Choroid plexus epithelial cell (primary cell): ENCODE measurements at places on chromosomes 5 and 9.

GRCh38 chr5:118776755-118777154, 211.6 kb downstream of the DTWD2 start:
- DNase-seq, result no peak

- DNase-seq, result peak; percentile 30
Observed at GRCh38 chr5:178671602-178672144, 44.8 kb upstream of the CLK4 start.

- no peak for DNase-seq
Observed at GRCh38 chr9:94167376-94167890, 83.2 kb downstream of the PTPDC1 start.

DNA sequence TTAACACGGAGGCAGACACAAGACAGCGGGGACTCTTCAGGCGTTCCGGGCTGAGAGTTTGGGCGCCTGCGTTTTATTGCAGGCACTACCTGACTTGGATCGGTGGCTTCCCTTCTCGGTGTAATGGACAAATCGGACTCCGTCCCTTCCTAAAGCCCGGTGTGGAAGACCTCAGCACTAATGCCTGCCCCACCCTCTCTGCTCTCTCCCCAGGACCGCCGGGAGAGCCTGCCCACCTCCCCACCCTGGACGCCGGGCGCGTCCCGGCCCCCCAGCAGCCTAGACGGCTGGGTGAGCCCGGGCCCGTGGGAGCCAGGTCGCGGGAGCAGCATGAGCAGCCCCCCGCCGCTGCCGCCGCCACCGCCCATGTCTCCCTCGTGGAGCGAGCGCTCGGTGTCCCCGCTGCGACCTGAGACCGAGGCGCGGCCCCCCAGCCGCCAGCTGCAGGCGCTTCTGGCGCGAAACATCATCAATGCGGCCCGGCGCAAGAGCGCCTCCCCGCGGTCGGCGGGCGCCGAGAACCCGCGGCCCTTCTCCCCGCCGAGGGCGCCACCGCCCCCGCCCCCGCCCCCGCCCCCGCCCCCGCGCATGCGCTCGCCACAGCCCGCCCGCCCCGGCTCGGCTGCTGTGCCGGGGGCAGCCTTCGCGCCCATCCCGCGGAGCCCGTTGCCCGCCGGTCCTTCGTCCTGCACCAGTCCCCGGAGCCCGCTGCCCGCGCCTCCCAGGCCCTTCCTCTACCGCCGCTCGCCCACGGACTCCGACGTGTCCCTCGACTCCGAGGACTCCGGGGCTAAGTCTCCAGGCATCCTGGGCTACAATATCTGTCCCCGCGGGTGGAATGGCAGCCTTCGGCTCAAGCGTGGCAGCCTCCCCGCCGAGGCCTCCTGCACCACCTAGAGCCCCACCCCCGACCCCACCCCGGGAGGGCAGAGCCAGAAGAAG, 4.6 kb upstream of the MYOZ3 start:
- DNase-seq, result peak; percentile 64

DNA sequence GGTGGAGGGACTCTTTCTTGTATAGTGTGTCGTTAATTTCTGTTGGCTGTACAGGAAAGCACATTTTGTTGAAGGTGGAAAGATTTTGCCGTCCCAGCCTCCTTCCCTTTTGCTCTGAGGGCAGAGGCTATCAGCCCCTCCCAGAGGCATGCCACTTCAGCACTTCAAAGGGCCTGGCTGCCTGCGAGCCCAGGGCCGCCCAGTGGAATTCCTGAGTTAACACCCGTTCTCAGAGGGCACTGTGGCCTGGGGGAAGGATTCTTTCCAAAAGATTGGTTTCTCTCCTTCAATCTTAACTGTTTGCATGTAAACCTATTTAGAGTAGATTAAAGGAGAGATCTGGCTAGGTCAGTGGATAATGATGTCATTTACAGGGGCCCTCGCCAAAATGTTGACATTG, 238.6 kb downstream of the FANCC start:
- DNase-seq, result no peak

DNA sequence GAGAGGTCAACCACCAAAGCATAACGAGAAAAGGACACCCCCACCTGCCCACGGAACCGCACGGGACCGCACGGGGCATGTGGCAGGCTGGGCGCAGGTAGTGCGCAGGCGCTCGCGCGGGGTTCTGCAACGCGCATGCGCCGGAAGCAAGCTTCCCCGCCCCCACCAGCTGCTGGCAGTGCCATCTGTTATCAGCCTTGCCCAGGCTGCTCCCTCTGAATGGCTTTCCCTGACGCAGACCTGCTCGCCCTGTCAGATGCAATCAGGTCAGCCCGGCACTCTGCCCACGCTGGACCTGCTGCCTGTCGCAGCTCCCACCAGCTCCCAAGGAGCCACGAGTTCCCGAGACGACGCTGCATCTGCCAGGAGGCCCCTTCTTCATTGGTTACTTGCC, 22.8 kb downstream of the PTCH1 start:
- no peak for DNase-seq

DNA sequence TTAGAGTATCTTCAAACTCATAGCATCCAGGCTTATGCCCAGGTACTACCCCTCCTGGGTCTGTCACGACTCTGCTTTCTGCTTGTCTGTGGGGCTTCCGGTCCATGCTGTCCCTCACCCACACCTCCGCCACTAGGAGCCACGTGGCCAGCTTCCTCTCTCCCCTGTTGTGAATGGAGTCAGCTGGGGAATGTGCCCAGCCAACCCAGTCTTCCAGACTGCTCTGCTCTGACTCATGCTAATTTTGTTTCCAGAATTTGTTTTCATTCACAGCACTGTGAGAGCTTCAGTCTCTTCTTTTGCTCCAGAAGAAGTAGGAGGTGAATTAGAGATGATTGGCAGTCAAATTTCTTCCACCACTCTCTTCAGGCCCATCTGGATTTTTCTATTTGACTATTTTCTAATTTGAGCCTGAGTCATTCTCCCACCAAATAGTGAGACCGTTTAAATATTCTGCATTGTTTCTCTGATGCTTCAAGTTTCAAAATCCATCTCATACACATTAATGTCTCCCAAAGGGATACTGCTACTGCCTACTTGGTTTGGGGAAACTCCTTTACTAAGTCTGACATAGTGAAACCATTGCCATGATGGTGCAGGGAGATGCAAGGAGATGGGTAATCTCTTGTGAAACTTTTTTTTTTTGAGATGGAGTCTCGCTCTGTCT, 424.1 kb upstream of the KIF2A start:
- peak; percentile 50 for DNase-seq

DNA sequence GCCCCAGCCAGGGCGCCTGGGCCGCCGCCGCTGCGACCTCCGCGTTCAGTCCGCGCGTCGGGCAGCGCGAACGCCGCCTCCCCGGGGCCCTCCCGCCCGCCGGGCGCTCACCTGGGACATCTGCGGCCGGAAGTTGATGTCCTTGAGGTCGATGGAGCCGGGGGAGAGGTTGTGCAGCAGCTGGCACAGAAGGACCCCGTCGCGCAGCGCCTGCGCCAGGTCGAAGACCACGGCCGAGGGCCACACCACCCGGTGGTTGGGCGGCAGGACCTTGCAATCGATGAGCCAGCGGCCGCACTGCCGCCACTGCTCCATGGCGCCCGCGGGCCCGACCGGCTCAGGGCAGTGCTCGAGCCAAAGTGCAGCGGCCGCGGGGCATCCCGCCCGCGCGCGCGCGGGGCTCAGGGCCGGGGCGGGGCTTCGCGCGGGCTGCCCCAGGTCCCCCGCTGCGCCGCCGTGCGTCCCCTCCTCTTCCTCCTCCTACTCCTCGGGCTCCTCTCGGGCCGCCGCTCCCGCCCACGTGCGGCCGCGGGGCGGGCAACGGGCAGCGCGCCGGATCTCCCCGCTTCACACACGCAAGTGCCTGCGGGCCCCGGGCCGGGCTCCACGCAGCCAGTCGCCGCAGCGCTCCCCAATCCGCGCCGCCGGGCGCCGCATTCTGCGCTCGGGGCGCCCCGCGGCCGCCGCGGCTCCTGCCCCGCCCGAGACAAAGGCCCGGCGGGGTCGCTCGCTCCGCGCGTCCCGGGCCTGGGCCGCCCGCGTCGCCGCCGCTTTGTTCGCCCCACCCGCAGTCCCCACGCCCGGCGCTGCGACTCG, at the start of gene VAV2:
TSS of gene VAV2 (minus strand) at position 361 of the 816 bp plus-strand sequence. CDS start at position 315, 46 bp downstream.
- DNase-seq, result peak; percentile 43

DNA sequence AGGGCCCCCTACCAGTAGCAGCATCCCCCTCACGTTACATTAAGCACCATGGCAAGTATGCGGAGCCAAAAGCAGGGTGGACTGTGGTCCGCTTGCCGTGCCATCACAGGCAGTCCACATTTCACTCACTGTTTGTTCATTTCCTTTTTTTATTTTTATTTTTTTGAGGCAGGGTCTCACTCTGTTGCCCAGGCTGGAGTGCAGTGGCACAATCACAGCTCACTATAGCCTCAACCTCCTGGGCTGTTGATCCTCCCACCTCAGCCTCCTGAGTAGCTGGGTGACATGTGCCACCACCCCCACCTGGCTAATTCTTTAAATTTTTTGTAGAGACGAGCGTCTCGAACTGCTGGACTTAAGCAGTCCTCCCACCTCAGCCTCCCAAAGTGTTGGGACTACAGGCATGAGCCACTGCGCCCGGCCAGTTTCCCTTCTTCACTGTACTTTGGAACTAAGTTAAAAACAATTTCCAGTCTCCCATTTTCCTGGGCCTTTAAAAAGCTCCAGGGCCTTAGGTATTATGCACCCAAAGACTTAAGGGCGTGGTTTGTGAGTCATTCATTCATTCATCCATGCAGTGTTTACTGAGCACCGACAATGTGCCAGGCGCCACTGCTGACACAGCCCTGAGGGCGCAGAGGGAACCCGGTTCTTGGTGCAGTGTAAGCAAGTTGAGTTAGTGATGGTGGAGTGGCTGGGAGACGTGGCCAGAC, 19.9 kb downstream of the PRRX2 start:
- no peak for DNase-seq

DNA sequence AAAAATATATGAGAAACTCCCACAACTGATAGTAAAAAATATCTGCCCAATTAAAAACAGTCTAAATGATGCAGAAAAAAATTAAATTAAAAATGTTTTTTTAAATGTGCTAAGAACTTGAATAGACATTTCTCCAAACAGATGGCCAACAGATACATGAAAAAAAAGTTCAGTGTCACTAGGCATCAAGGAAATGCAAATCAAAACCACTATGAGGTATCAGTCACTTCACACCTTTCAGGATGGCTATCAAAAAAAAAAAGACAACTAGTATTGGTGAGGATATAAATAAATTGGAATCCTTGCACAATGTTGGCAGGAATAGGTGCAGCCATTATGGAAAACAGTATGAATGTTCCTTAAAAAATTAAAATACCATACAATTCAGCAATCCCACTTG, 16.6 kb downstream of the ZNF131 start:
- DNase-seq, result no peak

DNA sequence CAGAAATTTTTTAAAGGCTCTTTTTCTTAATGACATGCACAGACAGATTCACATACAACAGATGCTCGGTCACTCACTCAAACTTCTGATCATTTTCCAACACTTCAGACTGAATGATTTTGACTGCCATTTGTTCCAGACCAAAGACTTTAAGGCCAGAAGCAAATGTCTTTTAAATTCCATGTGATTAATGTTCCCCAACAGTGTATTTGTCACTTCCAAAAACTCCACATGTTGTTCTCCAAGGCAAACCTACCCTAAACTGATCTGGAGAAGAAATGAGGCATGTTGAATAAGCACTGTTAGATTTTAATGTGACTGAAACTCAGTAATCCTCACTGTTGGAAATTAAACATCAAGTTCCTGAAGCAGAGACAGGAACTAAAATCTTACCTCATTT, 366.7 kb downstream of the GABRG2 start:
- no peak for DNase-seq

GRCh38 chr5:55903121-55903701, 52.1 kb downstream of the IL31RA start:
- peak; percentile 79 for DNase-seq

GRCh38 chr5:89922161-89922560, 487.4 kb downstream of the CETN3 start:
- DNase-seq, result no peak

- DNase-seq, result no peak
Observed at GRCh38 chr5:172568308-172568910, 72.7 kb upstream of the NEURL1B start.

GRCh38 chr5:58459146-58460001, 512 bp downstream of the PLK2 start:
- peak; percentile 68 for DNase-seq

- peak; percentile 64 for DNase-seq
Observed at GRCh38 chr5:80745490-80745889, 90.7 kb upstream of the DHFR start.

- no peak for DNase-seq
Observed at GRCh38 chr9:138022756-138023393, 145.3 kb downstream of the CACNA1B start.

DNA sequence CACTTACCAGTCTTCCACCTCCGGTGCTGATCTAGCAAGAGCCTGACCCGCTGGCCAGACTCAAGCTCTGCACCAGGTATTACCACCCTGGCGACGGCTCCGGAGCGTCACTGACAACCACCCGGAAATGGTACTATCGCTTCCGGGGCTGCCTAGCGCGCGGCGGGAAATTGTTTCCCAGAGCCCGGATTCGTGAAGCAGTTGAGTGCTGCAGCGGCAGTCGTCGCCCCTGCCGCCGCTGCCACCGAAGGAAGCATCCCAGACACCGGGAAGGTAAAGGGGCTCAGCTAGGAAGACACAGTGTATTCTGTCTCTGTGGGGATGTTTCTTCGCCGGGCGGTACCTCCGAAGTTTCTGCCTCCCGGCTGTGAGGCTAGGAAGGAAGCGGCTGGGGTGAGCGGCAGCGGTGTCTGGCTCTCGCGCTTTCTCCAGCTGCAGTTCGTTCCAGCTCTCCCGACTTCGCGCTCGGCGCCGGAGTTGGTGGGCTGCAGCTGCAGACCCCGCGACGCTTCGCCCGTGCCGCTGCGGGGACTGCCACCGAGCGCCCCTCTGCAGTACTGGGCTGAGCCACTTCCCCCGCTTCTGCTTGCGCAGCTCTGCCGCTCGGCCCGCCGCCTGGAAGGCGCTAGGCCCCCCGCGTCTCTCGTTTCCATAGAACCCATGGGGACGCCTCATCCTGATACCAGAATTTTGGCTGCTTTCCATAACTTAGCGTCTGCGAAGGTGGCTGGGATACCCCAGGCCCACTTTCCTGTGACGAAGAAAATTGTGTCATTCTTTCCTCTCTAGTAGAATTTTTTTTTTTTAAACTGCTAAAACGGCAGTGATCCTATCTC, at the start of the genes KIAA0825 and SLF1:
TSS of gene KIAA0825 (minus strand) at position 112 of the 836 bp plus-strand sequence. CDS start 81,478 bp downstream, outside the sequence.
TSS of gene SLF1 (plus strand) at position 177 of the 836 bp plus-strand sequence. CDS start 10,142 bp downstream, outside the sequence.
- DNase-seq, result peak; percentile 92

DNA sequence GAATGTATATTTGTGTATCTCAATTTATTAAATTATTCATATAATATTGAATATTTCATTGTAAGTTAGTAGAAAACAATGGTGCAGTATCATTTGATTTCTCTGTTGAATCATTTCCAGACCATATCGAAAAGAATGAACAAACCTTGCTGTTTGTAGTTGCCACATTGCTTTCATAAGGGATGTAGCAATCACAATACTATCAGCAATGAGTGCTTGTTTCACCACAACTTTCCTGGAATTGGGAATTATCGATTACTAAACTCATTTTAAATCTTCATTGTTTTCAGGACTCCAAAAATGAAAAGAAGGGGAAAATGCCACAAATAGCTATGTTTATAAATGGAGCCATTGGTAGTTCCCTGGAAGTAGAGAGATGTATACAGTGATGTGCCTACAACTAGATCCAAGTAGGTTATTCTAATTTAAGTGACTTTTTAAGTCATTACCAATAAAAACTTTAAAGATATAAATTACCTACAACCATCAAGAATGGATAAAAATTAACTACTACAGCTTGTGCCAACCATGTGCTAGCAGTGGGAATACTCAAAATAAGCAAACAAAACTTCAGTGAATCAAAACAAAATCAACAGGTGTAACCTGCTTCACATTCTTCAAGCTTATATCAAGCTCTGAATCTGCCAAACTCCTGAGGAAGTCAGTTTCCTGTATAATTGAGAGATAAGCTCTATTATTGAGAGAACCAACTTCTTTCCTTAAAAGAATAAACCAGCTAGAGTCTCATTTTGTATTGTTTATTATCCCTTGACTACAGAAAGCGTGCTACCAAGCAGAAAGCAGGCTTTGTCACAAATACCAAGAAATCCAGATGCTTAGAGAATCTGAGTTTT, 358.6 kb downstream of the ADGRV1 start:
- DNase-seq, result no peak
